ENCODE measurements at places on chromosomes 2 and 18.

- DNase-seq: no peak
These were observed 1.5 kb upstream of the TRABD2A start for GRCh38 chr2:84882414-84882738.

- no peak for DNase-seq
These were observed 818 bp upstream of the IKZF2 start for GRCh38 chr2:213152065-213152794.

DNA sequence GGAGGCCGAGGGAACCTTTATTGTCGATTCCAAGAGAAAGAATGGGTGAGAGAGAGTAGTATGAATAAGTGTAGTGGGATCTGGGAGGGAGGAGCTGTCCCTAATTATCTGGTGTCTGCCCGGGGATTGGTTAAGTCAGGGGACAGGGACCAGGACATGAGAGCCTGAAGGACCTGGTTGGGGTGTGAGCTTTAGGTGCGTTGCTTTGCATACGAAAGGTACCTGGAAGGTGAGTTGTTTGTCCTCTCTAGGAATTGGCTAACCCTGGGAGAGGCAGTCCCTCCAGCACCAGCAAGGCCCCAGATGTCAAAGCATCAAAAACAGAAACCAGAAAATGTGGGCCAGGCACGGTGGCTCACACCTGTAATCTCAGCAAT is 48.1 kb upstream of the RPL31 start:
- no peak for DNase-seq

- DNase-seq: no peak
These were observed 19.8 kb downstream of the ARL5A start for GRCh38 chr2:151808258-151809072.

DNA sequence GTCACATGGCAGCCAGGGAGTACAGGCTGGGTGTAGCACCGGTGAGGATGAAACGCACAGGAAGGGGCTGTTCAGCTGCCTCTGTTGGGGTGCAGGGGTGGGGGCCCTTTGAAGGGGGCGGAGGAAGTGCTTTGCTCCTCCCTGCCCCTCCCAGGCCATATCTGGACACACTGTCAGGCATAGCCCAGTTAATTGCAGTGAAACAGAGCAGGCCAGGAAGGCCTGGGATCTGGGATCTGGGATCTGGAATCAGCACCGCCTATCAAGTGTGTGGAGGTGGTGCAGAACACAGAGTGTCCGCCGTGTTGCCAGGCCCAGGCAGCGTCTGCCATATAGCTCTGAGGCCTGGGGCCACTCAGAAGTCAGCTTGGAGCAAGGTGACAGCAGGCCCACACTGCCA is 119.3 kb upstream of the MSH2 start:
- no peak for DNase-seq

DNA sequence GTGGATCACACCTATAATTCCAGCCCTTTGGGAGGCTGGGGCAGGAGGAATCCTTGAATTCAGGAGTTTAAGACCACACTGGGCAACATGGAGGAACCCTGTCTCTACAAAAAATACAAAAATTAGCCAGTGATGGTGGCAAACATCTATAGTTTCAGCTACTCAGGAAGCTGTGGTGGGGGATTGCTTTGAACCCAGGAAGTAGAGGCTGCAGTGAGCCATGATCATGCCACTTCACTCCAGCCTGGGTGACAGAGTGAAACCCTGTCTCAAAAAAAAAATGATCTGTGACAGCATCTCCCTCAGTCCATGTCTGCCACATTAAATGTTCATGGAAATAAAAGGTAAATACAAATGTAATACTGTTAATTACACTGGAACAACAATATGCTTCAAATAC is 121.4 kb upstream of the COL5A2 start:
- DNase-seq: no peak

GRCh38 chr2:151905963-151906632 is 77.9 kb upstream of the ARL5A start:
- DNase-seq: no peak

DNA sequence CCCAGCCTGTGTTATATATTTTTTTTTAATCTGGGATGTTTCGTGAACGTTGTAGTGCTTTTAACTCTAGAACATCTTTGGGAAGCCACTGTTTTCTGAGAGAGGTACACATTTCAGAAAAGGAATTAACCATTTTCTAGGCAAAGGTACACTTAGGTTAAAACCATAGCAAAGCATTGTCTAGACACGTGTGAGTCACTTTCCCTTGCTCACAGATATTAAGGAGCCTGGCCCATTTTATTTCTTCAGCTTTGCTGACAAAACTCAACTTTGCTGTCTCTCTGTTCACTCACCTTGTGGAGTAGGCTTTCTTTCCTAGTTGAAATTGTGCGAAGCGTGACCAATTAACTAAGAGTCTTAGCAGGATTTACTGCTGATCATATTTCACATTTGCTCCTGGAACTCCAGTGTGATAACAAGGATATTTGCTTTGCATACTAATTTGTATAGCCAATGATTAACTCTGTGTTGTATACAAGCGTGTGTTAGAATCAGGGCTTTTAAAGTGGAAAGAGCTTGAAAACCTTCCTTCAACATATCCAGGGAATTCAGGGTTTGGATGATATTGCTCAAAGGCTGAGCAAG is 215.0 kb upstream of the AGAP1 start:
- no peak for DNase-seq

DNA sequence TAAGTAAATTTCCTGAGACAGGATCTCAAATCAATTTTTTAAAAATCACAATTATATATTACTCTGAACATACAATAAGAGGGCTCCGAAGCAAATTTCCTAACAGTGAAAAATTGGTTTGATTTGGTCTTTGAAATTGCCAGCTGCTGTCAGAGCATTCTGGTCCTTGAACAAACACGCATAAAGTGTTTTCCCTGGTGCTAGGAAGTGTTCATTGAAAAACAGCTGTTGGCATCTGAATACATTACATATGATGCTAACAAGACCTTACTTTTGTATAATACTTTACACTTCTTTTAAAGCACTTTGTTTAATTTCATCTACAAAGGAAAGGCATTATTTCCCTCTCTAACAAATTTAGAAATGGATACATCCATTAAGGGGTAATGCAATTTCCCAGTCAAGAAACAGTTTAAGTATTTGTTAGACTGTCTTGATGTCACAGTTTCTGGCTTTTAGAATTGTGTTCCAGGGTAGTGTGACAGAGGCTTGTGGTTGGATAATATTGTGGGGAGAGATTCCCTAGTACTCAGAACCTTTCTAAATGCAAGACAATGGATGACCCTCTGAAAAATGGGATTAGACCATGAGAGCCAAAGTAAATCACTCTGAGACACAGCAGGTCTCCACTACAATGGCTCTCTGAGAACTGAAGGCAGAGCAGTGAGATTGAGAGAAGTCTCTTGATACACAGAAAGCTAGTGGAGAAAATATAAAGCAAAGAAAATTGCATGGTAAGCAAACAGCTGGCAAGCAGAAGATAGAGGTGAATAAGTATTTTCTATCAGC is 299.0 kb downstream of the TRIB2 start:
- DNase-seq: no peak

DNA sequence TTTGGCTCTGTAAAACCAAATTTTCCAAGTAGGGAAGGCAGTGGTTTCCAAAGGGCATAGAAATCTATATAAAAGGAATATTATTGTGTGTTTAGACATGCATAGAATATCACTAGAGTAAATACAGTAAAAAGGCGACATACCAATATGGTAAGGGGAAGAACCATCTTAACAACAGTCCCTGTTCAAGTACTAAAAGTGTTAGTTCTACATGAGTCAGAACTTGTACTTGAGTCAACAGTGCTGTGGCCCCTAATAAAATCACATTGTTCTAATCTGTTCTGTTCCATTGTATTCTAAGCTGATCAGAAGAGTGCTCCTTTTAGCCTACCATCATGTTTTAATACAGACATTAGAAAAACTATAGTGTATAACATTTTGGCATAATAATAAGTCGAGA is 36.1 kb upstream of the TNFRSF11A start:
- no peak for DNase-seq

DNA sequence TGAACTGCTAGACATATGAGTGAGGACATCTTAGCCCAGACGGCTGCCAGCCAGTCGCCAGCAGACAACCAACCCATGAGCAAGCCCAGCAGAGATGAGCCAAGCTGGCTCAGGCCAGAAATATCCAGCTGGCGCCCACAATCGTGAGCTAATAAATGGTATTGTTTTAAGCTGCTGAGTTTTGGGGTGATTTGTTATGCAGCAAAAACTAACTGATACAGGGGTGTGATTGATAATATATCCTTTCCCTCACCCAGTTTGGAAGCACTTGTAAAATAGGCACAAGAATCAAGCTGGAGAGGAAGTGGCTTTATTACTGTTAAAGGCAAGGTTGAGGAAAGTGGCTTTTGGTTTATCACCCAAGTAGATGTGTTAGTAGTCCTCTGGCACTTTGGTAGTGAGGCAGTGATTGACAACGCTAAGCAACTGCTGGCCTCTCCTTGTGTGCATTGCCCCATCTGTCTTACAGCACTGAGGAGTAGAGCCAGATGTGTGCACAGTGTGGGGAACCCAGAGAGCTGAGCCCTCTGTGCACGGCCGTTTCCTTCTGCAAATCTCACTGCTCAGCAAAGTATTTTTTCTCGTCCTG is 110.1 kb downstream of the MYO1B start:
- no peak for DNase-seq

- peak; percentile 64 for DNase-seq
These were observed 27.1 kb upstream of the CWC22 start for GRCh38 chr2:180033993-180034894.

DNA sequence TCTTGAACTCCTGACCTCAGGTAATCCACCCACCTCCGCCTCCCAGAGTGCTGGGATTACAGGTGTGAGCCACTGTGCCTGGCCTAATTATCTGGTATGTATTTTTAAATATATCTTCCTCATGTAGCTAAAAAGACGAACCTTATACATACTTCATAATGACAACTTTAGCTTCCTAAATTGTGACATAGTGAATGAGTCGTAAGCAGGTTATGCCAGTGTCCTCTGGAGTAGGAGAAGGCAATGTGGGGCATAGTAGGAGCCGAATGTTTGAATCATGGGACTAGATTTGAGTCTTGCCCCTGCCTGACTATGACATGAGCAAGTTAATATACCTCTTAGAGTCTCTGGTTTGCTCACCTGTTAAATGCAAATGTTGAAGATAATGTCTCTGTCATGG is 95.8 kb upstream of the FOSL2 start:
- DNase-seq: no peak

GRCh38 chr2:32680942-32681341 is 53.1 kb downstream of the TTC27 start:
- no peak for DNase-seq

GRCh38 chr2:159051133-159051532 is 82.7 kb downstream of the TANC1 start:
- no peak for DNase-seq

- DNase-seq: no peak
These were observed 14.7 kb downstream of the KLF7 start for GRCh38 chr2:207151048-207151447.

- DNase-seq: no peak
These were observed 51.7 kb upstream of the ATIC start for GRCh38 chr2:215260097-215260677.

GRCh38 chr18:58682429-58683069 is 11.3 kb downstream of the MALT1 start:
- no peak for DNase-seq

GRCh38 chr2:84187258-84187657 is 271.8 kb downstream of the SUCLG1 start:
- no peak for DNase-seq

GRCh38 chr2:36359067-36359466 is 3.5 kb downstream of the CRIM1 start:
- DNase-seq: no peak

DNA sequence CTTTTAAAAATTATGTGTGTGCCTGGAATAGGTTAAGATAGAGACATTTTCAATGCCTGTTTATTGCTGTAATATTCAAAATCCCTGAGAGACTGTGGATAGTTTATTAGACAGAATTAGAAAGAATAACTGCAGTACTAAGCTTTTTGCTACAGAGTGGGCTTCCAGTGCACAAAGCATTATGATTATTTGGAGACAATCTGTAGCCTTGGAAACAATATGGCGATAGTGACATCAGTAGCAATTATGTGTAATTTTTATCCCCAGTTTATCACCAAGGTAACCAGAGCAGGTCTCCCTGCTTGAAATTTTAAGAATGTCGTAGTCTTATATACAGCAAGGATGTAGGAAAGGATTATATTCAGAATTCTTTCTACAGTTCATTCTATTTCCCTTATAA is 100.0 kb downstream of the MYO3B start:
- DNase-seq: no peak

- DNase-seq: no peak
These were observed 166.6 kb upstream of the HNMT start for GRCh38 chr2:137797641-137798040.

DNA sequence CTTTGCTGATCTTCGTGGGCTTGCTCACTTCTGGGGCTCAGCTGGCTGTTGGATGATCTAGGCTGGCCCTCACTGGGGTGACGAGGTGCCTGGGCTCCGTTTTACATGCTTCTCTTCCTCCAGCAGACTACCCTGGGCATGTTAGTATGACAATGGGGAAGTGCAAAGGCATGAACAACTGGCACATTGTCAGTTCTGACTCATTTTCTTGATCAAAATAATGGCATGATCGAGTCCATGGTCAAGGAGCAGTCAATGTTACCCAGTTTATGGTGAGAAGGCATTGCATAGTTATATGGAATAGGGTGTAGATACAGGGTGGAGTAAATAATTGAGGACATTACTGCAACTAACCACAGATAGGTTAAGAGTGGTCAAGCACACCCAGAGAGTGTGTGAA is 10.0 kb upstream of the UPP2 start:
- DNase-seq: no peak

DNA sequence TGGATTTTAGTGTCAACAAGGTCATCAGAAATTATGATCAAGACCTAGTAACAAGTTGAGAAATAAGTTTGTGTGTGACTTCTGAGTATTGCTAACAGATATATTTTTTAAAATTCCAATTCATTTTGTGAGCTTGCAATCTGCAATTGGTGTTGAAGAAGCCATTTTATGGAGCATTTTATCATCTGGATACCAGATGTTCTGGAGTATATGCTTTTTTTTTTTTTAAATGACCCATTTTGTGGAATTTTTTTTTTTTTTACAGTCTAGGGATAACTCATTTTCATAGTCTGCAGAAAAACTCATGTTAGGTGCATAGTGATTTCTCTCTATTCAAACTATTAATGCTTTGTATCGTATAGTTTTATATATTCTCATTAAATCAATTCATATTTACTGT is 12.6 kb downstream of the QPCT start:
- no peak for DNase-seq

DNA sequence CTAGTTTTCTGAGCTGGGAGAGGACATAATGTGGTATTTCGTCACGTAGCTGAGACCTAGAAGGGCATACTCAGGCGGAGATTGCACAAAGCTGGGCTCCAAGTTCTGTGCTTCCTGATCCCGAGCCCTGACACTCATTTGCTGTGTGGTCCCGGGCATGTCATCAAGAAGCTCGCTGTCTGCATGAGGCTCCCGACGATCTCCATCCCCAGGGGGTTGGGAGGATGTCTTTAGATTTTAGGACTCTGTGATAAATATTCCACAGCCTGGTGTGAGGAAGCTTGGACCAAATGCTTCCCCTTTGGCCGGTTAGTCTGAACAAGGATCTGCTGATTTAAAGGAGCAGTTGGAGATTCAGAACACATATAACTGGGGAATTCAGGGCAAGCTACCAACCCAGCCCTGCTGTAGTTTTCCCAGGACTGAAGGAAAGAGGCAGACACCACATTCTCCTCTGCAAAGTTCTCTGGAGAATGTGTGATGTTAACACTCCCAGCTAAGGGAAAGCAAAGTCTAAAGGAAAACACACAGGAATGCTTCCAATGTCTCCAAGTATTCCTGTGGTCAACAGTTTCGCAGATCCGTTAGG is 2.3 kb downstream of the KCNE4 start:
- no peak for DNase-seq

Measured in non-pigmented ciliary epithelial cell (primary cell).